ENCODE measurements at places on chromosomes 1 and 21.

GRCh38 chr1:90509225-90510048 lies 207.7 kb downstream of the BARHL2 start:
- no peak for DNase-seq

- peak; percentile 98 for DNase-seq
Measured at GRCh38 chr1:209805875-209806760, at the start of gene IRF6. Gene IRF6, minus strand, starts transcription at chr1:209806142. Its CDS starts 4,729 bp downstream, at chr1:209801413.

- peak; percentile 36 for DNase-seq
Measured at GRCh38 chr1:226677027-226678020, 61.8 kb downstream of the ITPKB start.

- DNase-seq, result no peak
Measured at GRCh38 chr1:217457016-217457415, 173.9 kb downstream of the GPATCH2 start.

GRCh38 chr1:66833112-66833511 lies 32.0 kb upstream of the INSL5 start:
- DNase-seq, result no peak

DNA sequence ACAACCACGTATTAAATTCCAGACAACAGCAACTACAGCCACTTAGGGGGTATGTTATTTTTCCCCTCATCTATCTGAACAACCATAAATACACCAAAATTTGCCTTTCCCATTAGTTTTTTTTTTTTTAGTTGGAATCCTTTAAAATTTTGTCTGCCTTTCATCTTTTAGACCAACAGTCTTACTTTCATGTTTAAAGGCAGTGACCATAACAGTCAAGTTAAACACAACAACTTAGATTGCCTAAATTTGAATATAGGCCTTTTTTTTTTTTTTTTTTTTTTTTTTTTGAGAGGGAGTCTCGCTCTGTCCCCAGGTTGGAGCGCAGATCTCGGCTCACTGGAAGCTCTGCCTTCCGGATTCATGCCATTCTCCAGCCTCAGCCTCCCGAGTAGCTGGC lies 3.4 kb downstream of the GPBP1L1 start:
- no peak for DNase-seq

- DNase-seq, result no peak
Measured at GRCh38 chr1:223175032-223175431, 32.0 kb upstream of the TLR5 start.

- DNase-seq, result no peak
Measured at GRCh38 chr1:172373864-172374263, 46.6 kb upstream of the C1orf105 start.

DNA sequence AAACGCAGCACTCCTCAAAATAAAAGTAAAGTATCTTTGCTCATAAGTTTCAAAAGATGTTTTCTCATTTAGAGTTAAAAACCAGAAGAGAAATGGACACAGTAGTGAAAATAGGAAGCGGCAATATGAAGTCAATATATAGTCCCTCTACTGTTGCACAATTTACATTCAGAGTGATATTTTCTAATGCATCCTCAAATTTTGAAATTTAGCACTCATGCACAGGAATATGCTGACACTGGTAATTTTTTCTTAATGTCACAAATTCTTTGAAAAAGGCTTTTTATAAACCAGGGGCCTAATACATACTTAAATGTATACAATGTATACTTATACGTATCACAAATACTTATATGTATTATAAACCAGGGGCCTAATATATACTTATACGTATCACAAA lies 19.5 kb downstream of the ST7L start:
- DNase-seq, result no peak

- no peak for DNase-seq
Measured at GRCh38 chr1:169511316-169512005, 25.7 kb upstream of the SLC19A2 start.

DNA sequence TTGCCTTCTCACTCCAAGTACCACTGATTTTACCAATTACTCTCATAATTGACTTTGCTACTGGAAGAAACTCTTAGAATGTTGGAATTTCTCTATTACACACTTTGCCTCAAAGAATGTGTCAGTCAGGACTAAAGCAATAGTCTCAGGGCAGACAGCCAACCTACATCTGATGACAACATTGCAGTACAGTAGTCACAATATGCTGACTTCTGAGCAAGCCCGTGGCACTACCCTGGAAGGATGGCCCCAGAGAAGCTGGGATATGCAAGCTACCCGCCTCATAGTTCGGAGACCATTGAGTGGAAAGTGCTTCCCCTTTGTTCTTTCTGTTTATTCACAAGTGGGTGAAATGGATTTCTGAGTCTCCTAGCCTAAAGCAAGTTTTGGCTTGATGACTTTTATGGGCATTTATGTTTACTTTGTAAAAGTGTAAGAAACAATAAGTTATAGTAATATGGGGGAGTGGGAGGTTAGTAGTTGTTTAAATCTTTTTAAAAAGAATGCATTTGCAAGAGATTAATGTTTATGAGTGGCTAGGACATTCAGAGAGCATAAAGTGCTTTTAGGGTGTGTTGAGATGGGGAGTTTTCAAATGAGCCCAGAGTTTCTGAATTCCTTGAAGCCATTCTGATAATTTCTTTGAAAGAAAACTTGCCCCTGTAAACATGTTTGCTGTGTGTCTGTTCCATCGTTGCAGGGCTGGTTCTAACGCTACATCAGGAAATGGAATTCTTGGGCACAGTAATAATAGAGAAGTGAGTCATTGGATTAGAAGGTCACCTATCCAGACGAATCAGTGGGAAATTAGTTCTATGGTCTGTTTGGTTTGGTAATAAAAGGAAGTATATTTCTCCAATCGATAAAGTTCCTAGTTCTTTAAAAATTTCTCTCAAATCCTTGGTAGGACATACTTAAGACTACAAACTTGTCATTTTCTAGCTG lies 63.8 kb downstream of the LMO4 start:
- DNase-seq, result peak; percentile 62

GRCh38 chr1:151175863-151176262 lies at the start of gene TMOD4:
Gene TMOD4, minus strand, starts transcription at chr1:151175981. Its CDS starts 1,106 bp downstream, at chr1:151174875.
- no peak for DNase-seq

GRCh38 chr1:39408641-39409054 lies 82.8 kb upstream of the BMP8A start:
- DNase-seq, result peak; percentile 97

- DNase-seq, result no peak
Measured at GRCh38 chr1:209102120-209102519, 481.4 kb upstream of the CAMK1G start.

DNA sequence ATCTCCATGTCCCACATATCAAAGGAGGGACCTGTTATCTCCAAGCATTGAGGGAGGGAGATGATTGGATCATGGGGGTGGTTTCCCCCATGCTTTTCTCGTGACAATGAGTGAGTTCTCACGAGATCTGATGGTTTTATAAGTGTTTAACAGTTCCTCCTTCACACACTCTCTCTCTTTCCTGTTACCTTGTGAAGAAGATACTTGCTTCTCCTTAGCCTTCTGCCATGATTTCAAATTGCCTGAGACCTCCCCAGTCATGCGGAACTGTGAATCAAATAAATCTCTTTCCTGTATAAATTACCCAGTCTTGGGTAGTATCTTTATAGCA lies 91.6 kb downstream of the DDAH1 start:
- no peak for DNase-seq

GRCh38 chr1:12165342-12165741 lies 1.4 kb upstream of the TNFRSF1B start:
- no peak for DNase-seq

DNA sequence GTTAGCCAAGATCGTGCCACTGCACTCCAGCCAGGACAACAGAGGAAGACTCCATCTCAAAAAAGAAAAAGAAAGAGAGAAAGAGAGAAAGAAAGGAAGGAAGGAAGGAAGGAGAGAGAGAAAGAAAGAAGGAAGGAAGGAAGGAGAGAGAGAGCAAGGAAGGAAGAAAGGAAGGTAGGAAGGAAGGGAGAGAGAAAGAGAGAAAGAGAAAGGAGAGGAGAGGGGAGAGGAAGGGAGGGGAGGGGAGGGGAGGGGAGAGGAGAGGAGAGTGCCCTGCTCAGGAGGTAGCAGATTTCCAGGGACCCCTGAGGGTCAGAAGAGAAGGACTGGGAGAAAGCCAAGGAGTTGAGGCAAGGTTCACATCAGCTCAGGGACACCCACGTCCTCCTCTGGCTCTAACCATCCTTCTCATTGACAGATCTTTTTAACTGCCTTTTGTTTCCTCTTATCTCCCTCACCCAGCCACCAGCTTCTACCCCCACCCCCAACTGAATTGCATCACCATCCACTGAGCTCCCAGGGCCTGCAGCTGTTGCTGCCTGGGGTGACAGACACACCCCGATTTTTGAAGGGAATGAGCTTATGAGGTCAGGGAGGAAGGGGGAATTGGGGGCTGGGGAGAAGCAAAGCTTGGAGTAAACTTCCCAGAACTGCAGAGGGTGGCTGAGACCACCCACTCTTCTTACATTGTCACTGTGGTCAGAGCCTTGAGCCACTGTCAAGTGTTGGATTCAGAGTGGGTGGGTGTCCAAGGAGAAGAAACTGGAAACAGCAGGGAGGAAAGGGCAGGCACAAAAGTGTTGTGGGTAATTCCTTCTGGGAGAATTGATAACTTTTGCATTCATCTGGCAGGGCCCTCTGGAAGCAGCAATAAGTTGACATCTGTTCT lies 91.6 kb downstream of the GLUL start:
- no peak for DNase-seq

DNA sequence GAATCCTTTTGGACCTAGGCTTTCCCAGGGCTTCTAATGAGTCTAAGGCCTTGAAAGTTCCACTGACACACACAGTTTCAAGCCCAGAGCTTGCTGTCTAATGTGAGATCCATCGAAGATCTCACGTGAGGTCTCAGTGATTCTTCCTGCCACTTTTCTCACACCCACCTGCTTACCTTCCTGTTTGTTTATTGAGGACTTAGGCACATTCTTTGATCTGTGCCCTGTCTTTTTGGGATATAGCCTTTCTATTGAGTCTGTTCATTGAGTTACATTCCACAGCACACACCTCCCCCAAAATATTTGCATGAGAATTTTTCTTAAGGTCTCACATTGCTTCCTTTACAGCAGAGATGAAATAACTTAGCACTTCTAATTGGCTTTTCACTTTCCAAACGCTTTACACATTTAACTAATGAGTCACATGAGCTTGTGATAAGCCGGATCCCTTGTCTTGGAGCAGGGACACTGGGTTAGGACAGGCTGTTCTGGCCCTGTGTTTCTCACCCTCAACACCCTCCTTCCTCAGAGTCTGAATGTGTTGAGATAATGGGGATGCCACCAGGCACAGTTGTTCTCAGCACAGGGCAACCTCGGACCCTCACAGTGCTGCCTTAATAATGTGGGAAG lies 288.3 kb downstream of the TM2D1 start:
- no peak for DNase-seq
